ENCODE measurements at places on chromosomes 11 and 22. TPM values are rescaled to one million over a fixed set of nuclear protein-coding genes. Genes with fewer than 3 reads are reported as not detected.

GAL3ST1 gene
- not detected for total RNA-seq

IGSF22 gene
- total RNA-seq = 3.2 TPM

INPP5J gene
- total RNA-seq = 0.30 TPM

FAR1 gene
- total RNA-seq = 29.6 TPM

SCUBE1 gene
- total RNA-seq = not detected

POU2AF3 gene
- total RNA-seq = not detected

TRIM48 gene
- not detected for total RNA-seq

OR52I2 gene
- not detected for total RNA-seq

PTGDR2 gene
- total RNA-seq = 1.6 TPM

CCND1 gene
- 4.2 TPM for total RNA-seq

PRRG4 gene
- total RNA-seq = 0.08 TPM

PLEKHB1 gene
- 70.6 TPM for total RNA-seq

CAPRIN1 gene
- 135 TPM for total RNA-seq

LDHAL6A gene
- not detected for total RNA-seq

KCNJ1 gene
- total RNA-seq = not detected

TENM4 gene
- total RNA-seq = not detected

EMSY gene
- total RNA-seq = 33.4 TPM

RPS6KA4 gene
- 16.5 TPM for total RNA-seq

ZC3H12C gene
- total RNA-seq = 0.23 TPM

DRD2 gene
- total RNA-seq = not detected

BDNF gene
- not detected for total RNA-seq

PPP2R5B gene
- total RNA-seq = 25.4 TPM

SYNGR1 gene
- 4.3 TPM for total RNA-seq

EHF gene
- total RNA-seq = not detected

PANX3 gene
- not detected for total RNA-seq

SCGB1A1 gene
- not detected for total RNA-seq

OR56A1 gene
- total RNA-seq = not detected

RASL10A gene
- total RNA-seq = 0.70 TPM

CDC42EP2 gene
- 0.78 TPM for total RNA-seq

SEC14L2 gene
- total RNA-seq = 87.9 TPM

GAS2L1 gene
- total RNA-seq = 0.75 TPM

SYT9 gene
- total RNA-seq = not detected

CCDC73 gene
- not detected for total RNA-seq

TSSK2 gene
- total RNA-seq = not detected

CAVIN3 gene
- not detected for total RNA-seq

PATE4 gene
- not detected for total RNA-seq

OR51B2 gene
- total RNA-seq = not detected

SRSF8 gene
- 61.2 TPM for total RNA-seq

ELMOD1 gene
- not detected for total RNA-seq

PLEKHA7 gene
- 4.8 TPM for total RNA-seq

SMIM35 gene
- total RNA-seq = 0.47 TPM

MYRF gene
- 0.95 TPM for total RNA-seq

AGBL2 gene
- 10.4 TPM for total RNA-seq

MAPK8IP2 gene
- total RNA-seq = 0.25 TPM

MUC6 gene
- not detected for total RNA-seq

CELF1 gene
- 111 TPM for total RNA-seq

SYT13 gene
- not detected for total RNA-seq

CD3E gene
- total RNA-seq = 590 TPM

HTR3B gene
- total RNA-seq = not detected

NDUFV1 gene
- total RNA-seq = 199 TPM

MMP10 gene
- total RNA-seq = not detected

SYT12 gene
- total RNA-seq = not detected

LARGE2 gene
- 2.5 TPM for total RNA-seq

TMA7B gene
- total RNA-seq = 9.0 TPM

OR51B4 gene
- not detected for total RNA-seq

TMPRSS5 gene
- total RNA-seq = 1.5 TPM

TBX1 gene
- not detected for total RNA-seq

UBQLN3 gene
- 0.16 TPM for total RNA-seq

USH1C gene
- not detected for total RNA-seq

SLC22A25 gene
- not detected for total RNA-seq
